ENCODE measurements at places on chromosomes 2 and 18.

GRCh38 chr18:23995180-23995579, 19.4 kb upstream of the TTC39C start:
- no peak for DNase-seq

DNA sequence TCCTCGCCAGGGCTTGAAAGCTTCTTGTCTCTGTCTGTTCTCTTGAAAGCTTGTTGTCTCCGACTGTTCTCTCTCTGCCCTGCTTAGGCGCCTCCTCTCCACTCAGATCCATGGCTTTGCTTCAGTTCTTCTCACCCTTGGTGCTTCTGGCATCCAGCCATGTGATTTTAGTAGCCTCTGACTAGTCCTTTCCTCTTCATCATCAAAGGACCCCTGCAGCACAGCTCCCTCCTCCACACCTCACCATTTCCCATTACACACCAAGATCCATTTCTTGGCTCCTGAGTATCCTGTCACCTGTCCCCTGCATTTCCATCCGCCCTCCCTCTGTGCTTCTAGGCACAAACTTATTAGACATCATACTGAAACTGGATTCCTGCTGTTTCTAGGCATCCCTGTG, 59.4 kb downstream of the ZNF236 start:
- DNase-seq = no peak

DNA sequence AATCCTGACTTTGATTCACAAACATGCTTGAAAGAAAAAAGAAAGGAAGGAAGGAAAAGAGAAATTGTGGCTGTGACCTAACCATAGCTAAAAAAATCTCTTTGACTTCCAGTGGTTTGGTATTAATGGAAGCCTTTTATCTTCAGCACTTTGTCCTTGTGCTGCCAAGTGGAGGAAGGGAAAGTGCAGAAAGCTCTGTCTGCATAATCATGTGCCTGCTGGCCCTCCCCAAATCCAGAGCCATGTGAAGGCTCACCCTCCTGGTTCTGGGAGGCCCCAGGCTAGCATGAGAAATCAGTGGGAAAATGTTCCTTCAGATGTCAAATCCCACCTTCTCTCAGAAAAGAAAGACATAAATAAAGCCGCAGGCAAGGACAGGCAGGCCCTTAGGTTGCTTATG, 48.3 kb upstream of the BMPR2 start:
- no peak for DNase-seq

DNA sequence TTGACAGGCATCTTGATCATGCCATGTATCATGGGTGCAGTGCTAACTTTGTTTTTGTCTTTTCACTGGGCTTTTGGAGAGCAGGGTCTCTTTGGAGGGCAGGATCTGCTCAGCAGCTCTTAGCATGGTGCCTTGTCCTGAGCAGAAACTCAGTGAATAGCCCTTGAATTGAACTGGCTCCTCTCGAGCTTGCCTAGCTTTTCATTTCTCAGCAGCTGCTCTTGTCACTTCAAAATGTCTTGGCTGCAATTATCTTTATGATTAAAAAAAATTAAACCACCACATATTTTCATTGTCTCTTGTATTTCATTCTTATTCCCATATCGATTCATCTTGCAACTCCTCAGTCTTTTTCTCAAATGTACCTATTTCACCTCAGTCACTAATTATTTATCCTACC, 50.5 kb downstream of the CCDC85A start:
- DNase-seq = no peak

DNA sequence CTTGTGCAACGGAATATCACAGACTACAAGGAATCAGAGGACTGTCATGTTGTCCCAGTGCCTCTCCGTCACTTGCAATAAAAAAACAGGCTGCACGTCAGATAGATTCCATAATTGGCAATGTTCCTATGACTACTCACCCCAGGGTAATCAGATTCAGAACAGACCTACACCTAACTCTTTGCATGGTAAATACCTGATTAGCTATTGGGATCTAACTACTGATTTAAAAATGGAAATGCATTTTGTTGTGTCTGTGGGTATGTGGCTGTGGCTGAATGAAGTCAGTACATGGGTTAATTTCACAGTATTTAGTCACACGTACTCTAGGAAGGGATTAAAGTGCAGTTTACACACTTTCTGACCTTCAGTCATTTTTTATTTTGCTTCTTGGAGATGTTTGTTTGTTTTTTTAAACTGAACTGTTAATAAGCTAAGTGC, 91.7 kb downstream of the SCN3A start:
- no peak for DNase-seq

GRCh38 chr2:194086129-194086528, 1570.9 kb upstream of the SLC39A10 start:
- no peak for DNase-seq

- DNase-seq = no peak
Observed at GRCh38 chr2:171482308-171482707, 40.0 kb upstream of the CYBRD1 start.

GRCh38 chr2:62801814-62802523, 96.5 kb downstream of the EHBP1 start:
- DNase-seq = no peak

GRCh38 chr2:240960309-240960970, 38.0 kb upstream of the SNED1 start:
- no peak for DNase-seq

DNA sequence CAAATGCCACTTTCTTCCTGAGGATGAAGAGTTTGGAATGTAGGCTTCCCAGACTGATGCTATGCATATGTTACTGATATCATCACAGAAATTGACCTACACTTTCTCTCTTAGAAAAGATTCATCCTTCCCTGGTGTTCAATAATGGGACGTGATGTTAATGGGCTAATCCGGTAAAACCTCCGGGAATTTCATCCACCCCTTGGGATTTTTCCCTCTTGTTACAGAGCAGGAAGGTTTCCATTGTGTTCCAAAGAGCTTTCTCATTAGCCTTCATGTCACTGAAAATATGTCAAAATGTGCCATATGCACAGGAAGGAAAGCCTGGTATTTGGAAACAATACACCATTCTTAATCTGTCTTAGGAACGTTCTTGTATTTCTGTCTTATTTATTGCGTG, 20.7 kb downstream of the ALPK2 start:
- DNase-seq = no peak

GRCh38 chr2:5464657-5465056, 227.5 kb upstream of the SOX11 start:
- DNase-seq = no peak

DNA sequence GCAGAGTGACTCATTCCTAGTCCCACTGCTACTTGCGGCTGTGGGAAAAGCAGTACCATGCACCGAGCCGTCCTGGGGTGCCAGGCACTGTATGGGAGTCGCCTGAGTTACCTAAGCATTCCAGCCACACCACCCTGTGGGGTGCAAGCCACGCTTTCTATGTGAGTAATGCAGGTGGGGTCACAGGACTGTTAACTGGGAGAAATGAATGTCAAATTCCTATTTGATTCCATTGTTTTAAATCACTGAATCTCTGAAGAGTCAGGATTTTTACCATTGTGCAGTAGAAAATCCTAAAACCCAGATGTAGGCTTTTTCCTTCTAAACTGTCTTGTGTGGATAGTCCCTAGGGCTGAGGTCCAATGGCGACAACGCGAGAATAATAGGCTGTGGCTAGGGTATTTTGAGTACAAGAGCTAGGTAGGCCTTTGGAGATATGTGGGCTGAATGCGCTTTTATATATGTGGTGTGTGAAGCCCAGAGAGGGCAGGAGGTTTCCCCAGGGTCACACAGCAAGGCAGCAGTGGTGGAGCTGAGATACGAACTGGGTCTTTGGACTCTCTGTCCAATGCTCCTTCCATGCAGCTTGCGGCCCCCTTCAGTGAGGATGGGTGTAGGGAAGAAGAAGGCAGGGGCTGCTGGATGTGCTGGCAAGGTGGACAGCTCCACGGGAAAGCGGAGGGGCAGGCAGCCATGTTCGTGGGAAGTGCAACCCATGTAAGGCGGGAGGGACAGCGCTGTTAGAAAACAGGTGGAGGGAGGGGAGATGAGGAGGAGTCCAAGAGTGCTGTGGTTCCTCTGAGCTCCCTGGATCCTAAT, 83.2 kb downstream of the DDX1 start:
- no peak for DNase-seq

GRCh38 chr18:24497031-24497754, 36.8 kb downstream of the HRH4 start:
- DNase-seq = no peak

DNA sequence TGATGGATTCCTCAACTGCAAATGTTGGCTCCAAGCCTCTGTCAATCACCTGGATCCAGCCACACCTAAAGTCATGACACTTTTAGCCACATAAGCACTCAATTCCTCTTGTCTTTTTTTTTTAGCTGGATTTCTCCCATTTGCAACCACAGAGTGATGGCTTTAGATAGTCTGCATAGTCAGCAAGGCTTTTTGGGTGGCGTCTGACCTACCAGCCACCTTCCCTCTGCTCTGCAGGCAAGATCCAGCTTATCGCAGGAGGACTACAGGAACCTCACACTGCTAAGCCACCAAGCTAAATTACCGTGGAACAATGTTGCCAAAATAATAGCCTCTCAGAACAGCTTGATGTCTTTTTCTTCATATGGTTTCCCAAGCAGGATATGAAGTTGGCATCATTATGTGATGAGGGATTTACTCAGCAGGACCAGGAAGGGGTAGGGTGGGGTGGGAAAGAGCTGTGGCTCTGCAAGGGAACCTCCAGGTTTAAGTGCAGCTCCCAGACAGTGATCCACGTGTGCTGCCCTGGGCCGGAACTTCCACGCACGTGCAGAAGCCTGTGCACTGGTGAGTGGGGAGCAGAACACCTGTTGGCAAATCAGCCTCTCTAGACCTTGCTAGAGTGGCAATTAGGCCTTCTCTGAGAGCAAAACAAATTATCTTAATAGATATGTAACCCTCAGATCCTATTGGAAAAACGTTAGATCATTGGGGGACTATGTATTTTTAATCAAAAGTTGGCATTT, 170.6 kb upstream of the NCK2 start:
- DNase-seq = no peak

DNA sequence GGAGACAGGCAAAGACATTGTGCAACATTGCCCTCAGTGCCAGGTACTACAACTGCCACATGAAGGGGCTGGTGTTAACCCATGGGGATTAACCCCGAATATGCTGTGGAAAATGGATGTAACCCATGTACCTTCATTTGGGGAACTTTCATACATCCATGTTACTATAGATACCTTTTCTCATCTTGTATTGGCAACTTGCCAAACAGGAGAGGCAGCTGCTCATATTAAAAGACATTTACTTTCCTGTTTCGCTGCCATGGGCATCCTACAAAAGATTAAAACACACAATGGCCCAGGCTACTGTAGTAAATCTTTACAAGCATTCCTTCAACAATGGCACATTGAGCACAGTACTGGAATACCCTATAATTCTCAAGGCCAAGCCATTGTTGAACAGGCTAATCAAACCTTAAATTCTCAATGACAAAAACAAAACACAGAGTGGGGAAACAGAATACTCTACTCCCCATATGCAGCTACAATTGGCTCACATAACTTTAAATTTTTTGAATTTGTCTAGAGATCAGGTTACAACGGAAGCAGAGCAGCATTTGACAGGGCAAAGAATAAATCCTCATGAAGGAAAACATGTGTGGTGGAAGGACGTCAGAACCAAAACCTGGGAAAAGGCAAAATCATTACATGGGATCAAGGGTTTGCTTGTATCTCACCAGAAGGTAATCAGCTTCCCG, 1723.5 kb upstream of the LRRTM1 start:
- no peak for DNase-seq

DNA sequence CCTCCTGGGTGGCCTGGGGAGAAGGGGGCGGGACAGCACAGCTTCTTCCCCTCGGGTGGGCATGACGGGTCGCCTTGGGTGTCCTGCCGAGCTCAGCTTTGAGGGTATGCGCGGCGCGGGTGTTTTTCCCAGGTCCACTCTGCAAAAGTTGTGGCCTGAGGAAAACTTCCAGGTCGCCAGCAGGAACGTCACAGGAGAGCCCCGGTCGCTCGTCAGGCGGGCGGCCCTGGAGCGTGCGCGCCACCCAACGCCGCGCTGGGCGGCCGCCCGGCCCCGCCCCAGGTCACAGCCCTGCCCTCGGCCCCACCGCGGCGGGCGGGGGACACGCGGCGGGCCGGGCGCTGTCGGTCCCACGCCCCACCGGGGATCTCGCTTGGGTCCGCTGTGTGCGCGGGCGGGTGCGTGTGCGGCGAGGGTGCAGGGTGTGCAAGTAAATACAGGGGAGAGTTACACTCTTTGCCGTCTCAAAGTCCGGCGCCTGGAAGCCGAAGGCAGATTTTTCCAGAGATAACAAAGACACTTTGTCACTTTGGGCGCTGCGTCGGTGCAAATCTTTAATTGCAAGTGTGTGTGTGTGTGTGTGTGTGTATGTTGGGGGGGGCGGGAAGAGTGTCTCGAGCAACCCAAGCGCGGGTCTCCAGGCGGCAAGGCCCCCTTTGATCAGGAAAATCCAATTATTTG, 616 bp upstream of the SP5 start:
- DNase-seq = no peak

GRCh38 chr2:190887089-190887488, 6.5 kb downstream of the GLS start:
- DNase-seq = no peak

DNA sequence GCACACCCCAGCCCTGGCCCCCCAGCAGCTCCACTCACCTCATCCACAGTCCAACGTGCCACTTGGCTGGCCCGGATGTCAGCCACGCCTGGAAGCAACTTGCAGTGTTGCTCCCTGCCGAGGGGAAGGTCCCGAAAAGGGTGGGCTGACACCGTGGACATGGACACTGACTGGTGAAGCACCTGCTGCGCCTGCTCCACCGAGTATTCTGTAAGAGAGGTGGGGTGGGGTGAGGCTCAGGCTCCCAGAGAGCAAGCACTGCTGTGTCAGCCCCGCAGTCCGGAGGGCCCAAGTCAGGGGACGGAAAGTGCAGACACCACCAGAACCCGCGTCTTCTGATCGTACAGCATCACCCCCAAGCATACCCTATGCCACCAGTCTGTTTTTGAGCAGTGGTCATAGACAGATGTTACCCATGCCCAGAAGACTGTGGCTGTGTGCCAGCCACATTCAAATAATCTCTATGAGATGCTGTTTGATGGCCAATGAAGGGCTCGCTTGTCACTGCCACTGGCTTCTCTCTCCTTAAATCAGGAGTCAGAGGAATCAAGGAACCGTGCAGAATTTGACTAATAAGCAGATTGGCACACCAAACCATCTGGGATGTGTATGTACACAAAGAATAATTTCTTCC, 74.2 kb upstream of the TMEM200C start:
- DNase-seq = no peak

DNA sequence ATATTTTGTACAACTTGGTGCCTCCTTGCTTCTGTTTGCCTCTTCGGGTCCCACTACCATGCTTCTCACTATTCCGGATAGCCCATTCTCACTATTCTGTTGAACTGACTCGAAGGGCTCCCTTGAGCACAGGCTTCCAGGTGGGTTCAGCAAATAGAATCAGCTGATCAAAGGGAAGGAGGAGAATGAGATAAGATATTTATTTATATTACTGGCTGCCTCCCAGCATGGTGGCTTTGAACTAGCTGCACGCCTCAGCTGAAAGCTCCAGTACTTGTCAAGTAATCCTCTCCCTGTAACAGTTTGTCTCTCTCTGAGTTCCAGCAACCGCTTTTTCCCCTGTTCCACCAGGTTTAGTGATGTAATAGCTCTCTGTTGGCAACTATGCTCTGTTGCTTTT, 187.8 kb upstream of the HNRNPA3 start:
- no peak for DNase-seq

- no peak for DNase-seq
Observed at GRCh38 chr18:54769526-54770464, 58.5 kb upstream of the RAB27B start.
